Heart left ventricle (tissue), 16 donors: ENCODE measurements at places on chromosomes 6 and 20.
A peak's percentile ranks its signal among the peaks of the same experiment; 100 is the strongest.

- DNase-seq = no peak
These were observed 62.5 kb downstream of the CNKSR3 start for GRCh38 chr6:154447954-154448353.

GRCh38 chr20:51667002-51667408 is 101.2 kb downstream of the ATP9A start:
- no peak for DNase-seq

- DNase-seq = no peak
These were observed 127.0 kb downstream of the UST start for GRCh38 chr6:148873868-148874267.

DNA sequence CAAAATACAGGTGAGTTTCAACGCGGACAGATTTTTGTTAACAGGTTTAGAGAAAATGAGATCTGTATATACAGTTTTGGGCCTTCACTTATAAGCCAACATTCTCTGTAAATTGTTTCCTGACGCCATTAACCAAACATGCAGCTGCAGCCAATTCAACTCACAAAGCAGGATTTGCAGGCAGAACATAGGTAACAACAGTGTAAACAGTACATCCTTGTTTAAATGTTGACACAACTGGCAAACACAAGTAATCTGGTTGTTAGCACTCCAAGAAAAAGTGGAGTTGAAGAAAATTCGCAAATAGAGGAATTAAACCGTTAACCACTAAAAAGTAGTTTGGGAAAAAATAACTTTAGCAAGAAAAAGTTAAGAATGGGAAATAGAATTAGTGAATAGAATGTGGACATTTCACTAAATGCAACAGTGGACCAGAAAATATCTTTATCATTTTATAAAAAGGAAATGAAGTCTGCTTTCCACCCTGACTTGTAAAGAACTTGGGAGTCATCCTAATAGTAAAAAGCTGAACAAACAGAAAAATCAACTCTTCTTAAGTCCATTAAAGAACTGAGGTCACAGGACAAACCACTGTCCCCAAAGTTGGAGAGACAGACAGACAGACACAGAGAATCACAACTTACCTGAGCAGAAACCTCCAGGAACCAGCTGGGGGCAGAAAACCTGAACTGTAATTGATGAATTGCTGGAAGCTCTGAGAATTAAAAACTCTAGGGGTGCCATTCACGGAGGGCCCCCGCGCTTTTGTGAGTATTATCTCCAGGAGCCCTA is 10.1 kb downstream of the SMIM28 start:
- DNase-seq = no peak

DNA sequence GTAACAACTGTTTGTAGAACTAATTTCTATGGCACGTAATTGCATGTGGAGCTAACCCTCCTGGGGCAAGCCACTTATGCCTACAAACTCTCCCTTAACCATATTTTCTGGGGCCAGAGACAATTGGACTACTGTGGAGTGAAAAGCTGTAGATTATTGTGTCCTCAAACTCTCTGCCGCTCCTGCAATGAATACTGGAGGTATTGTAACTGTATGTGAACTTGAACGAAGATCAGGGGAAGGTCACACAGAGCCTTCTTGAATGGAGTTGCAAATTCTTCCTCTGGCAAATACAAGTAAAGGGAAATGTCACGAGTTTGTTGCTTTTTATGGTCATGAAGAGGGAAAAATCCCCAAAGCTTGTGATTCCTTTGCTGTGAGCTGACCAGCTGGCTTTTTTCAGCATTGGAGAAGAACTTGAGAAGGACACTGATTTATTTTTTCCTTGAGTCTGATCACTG is 18.2 kb downstream of the AKAP12 start:
- no peak for DNase-seq

GRCh38 chr6:42229506-42230119 is 12.0 kb upstream of the MRPS10 start:
- DNase-seq = no peak

DNA sequence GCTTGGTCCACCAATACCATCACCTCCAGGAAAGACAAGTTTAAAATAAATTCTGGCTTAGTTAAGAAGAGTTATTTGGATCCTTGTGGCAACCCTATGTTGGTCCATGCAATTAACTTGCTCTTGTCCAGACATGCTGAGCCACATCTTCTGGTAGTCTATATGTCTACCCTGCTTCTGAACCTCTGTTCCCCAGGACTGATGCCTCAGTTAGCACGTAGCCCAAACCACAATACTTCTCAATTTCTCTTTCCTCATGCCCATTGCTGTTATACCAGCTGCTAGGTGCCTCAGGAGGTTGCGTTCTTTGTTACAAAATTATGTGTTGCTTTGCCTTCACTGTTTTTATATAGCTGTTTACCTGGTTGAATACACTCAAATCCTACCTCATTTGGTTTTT is 116.4 kb upstream of the KCNQ5 start:
- DNase-seq = no peak

DNA sequence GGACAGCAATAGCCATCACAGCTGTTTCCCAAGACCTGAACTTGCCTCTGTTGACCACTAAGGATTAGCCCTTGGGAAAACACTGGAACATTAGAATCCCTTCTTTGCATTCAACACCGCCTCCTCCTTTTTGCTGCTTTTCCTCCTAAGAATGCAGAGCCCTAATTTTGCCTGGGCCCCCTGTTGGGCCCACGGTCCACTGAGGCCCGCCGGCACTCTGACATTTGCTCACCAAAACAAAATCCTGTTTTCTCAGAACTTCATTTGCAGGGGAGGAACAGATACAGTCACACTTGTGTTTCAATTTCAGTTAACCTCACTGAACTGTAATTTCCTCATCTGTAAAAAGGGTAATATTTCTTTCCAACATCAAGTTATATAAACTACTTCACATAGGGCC is 116.0 kb upstream of the JARID2 start:
- DNase-seq = no peak

- no peak for DNase-seq
These were observed 14.4 kb downstream of the ENTPD6 start for GRCh38 chr20:25209911-25210310.

GRCh38 chr6:149864578-149865535 is 698 bp upstream of the LRP11 start:
- DNase-seq = no peak

DNA sequence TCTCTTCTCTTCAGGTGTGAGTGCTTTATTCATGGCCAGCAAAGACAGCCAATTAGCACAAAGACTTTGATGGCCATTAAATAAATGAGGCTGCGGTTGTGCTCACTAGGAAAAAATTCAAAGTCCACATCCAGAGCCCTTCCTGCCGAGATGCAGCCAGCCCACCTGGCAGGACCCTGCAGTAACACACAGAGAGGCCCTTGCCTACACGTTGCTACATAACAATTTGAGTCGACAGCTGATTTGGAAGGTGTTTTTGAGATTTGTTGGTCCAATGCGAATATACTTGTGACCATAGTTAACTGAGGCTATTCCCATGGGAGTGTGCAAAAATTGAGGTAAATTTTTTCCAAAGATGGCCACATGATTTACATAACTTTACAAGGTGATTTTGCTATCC is 605.4 kb upstream of the HTR1E start:
- DNase-seq = no peak

DNA sequence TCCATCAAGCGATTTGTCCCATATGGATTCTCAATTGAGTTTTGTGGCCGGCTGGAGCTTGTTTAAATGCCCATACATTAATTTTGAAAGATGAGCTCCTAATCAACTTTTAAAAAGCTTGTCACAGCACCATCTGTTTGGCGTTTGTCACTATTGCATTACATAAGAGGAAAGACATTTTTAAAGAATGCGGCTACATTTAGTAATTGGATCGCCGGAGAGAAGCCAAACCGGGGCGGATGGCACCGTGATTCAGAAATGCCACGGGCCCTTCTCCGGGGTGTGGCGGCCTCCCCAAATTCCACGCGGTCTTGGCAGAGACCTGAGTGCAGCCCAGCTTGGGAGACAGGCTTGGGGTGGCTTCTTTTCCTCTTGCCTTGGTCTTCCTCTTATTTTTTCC is 67.7 kb upstream of the ZNFX1 start:
- DNase-seq = no peak

- no peak for DNase-seq
These were observed 110.4 kb downstream of the MYB start for GRCh38 chr6:135291288-135292076.

DNA sequence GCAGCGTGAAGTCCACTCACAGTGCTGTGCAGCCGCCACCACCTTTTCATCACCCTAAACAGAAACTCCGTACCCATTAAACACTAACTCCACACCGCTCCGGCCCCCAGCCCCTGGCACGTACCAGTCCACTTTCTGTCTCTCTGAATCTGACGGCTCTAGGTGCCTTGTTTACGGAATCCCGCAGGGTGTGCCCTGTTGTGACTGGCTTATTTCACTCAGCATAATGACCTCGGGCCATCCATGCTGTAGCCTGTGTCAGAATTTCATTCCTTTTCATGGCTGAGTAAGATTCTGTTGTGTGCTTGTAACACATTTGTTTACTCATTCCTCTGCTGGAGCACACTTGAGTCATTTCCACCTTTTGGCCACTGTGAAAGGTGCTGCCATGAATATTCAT is 18.0 kb downstream of the TCFL5 start:
- DNase-seq = no peak

GRCh38 chr6:31308050-31308844 is 36.4 kb upstream of the HLA-C start:
- peak; percentile 71 for DNase-seq

DNA sequence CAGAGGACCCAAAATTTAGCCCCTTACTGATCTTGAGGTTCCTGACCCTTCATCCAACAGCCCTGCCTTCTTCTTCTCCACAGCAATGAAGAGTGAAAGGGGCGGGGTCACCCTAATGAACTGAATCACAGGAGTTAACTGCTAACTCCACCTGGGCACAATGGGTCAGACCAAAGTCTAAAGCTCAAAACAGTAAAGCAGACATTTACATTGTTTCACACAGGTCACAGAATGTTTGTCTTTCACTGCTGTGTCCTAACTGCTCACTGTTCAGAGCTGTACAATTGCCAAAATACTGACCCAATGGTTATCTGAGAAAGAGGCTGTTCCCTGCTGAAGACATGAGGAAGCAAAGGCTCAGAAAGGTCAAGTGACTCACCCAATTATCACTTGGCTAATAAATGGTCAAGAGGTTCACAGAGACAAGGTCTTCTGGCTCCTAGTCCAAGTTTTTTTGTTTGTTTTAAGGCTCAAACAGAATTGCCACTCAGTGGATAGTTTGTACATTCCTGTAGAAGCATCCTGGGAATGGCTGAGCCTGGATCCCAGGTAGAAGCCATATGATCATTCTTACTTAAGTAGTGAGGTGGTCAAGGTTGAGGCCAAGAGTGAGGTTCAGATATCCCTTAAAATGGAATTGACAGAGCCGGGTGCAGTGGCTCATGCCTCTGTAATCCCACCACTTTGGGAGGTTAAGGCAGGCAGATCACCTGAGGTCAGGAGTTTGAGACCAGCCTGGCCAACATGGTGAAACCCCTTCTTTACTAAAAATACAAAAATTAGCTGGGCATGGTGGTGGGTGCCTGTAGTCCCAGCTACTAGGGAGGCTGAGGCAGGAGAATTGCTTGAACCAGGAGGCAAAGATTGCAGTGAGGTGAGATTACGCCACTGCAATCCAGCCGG is 35.1 kb upstream of the FAM83C start:
- DNase-seq = no peak

GRCh38 chr6:139016337-139017213 is 12.0 kb upstream of the ABRACL start:
- DNase-seq = no peak

- no peak for DNase-seq
These were observed 143.6 kb downstream of the VEGFA start for GRCh38 chr6:43913375-43914271.

- no peak for DNase-seq
These were observed 7.5 kb downstream of the NFATC2 start for GRCh38 chr20:51535075-51535386.

- DNase-seq = no peak
These were observed 35.5 kb upstream of the VGLL2 start for GRCh38 chr6:117229870-117230269.

- peak; percentile 60 for DNase-seq
These were observed 725 bp upstream of the ISM1 start for GRCh38 chr20:13220194-13220903.

DNA sequence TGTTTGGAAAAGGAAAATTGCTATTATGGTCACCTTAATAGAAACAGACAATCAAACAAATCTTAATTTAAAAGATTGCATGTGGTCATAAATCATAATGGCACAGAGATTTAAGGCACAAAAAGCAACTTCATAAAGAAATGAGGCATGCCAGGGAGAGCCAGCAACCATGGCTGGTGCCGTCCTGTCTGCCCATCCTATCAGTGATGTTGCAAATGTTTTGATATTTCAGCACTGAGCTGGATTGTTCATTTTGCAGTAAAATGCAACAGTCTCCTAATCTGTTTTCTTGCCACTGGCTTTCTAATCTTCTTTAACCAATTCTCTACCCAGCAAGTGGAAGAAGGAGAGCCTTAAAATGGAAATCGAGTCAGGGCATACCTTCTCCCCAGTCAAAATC is 249.8 kb downstream of the SAMD5 start:
- DNase-seq = no peak

GRCh38 chr6:147595961-147596360 is 87.5 kb downstream of the SAMD5 start:
- DNase-seq = no peak

DNA sequence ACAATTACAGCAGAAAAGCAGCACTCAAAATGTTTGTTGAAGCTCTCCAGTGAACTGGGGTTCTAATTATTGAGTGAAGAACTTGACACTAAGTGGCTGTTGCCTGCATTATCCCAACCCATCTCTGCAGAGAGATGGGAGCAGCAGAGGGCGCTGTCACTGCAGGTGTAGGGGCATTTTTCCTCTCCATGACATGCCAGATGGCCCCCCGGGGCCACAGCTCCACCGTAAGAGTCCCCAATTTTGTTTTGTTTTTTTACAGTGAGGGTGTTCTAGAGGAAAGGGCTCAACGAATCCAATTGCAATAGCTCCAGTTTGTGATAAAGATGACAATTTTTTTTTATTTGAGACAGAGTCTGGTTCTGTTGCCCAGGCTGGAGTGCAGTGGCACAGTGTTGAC is 1.9 kb upstream of the FUCA2 start:
- no peak for DNase-seq

DNA sequence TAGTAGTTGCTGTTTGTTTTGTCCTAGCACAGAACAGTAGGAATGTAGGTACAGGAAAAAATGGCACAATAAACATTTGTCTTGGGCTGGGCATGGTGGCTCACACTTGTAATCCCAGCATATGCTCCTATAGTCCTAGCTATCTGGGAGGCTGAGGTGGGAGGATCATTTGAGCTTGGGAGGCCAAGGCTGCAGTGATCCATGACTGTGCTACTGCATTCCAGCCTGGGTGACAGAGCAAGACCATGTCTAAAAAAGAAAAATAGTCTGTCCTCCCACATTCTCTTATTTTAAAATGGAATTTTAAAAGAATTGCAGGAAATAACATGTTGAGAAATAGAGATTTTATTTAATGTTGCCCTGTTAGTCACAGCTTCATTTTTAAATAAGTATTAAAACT is 87.8 kb downstream of the ANKRD6 start:
- no peak for DNase-seq

GRCh38 chr20:60869087-60869486 is 383.0 kb upstream of the CDH4 start:
- DNase-seq = no peak

DNA sequence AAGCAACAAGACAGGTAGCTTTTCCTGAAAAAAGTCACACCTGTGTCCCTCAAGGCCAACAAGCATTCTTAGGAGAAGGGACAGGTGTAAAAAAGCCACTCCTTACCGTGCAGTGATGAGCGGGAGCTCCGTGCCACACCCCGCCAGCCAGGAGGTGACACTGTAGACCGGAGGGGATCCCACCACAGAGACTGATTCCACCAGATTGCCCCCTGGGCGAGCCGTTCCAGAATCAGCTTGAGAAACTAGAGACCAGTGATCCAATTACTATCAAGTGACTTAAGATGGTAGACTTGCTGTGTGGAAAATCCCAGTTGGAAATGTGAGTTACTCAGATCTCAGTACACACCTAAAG is 37.4 kb downstream of the PKHD1 start:
- DNase-seq = no peak
